NCI-H446 (cell line): ENCODE measurements at places on chromosomes 6 and 20.

GRCh38 chr6:143507358-143508145 lies 4.0 kb downstream of the FUCA2 start:
- DNase-seq: no peak

- no peak for DNase-seq
Observed at GRCh38 chr6:41937861-41938574, 3.6 kb downstream of the CCND3 start.

DNA sequence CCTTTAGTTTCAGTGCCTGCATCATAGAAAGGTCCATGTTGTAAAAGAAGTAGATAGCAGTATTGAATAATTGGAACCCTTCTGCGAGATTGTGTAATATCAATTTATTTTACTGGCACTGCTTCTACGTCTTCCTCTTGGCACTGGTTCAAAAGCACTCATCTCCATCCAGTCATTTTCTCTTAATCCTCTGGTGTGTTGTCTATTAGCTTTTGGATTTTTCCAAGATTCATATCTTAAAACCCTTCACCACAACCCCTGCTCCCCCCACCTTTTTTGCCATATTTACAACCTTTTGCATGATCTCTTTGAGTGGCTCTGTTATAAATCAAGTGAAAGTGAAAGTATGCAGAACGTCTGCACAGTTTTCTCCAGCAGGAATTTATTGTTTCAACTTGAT lies 76.6 kb upstream of the HSF2 start:
- DNase-seq: no peak

DNA sequence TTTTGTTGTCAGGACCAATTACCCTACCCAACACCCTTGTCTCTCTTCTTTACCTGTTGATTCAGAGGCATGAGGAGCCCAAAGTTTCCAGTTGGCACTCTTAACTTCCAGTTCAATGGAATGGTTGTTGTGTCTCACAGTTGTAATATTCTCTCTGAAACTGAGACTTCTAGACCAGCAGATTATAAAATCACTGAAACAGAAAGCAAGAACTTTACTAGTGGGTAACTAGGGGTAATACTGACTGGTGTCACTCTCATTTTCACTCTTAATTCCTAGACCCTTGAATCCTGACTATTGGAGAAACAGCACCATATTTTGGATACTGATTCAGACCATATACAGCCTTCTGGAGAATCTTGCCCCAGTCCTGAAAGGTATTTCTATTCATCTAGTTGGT lies 140.2 kb upstream of the MMS22L start:
- no peak for DNase-seq

DNA sequence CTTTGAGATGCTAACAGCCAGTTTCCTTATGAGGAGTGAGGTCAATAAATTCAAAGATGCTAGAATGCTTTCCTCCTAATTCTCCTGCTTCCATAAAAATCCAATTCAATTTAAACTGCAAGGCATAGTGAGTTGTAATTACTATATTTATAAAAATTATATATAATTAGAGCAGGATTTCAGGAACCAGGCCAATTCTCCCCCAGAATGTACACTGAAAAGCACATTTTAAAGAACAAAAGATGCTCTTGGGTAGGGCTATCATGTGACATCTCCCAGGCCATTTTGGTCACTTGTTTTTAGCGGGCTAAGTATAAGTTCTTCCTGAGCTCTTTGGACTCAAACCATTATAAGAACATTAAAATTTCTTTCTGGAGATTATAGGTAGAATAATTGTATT lies 195.7 kb upstream of the KCNG1 start:
- DNase-seq: no peak

DNA sequence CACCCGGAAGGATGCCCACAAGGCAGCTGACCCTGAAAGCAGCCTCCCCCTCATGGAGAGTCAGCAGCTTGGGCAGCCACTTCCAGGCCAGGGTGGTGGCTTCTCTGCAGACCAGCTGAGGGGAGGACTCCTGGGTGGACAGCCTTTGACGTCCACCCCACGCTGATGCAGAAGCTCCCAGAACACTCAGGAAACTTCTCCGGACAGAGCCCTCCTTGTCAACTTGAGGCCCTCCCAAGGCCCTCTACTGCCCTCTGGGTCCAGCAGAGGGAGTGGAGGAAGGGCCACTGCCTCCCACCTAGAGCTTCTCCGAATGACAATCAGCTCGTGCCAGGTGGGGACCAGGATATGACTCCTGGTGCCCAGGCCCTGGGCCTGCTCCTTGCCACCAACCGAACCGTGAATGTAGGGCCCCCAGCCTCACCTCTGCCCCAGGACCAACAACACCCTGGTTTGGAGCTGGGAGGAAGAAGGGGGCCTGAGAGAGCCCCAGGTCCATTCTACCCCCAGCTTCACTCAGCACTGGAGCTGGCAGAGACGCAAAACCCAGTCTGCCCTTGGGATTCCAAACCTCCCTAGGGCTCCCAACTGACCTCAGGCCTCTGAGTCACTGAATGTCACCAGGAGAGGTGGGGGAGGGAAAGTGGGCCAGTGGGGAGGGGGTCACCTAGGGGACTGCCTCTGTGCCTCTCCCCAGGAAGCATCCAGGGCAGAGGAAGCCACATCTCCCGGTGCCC lies 10.9 kb upstream of the SLC22A7 start:
- DNase-seq: no peak

DNA sequence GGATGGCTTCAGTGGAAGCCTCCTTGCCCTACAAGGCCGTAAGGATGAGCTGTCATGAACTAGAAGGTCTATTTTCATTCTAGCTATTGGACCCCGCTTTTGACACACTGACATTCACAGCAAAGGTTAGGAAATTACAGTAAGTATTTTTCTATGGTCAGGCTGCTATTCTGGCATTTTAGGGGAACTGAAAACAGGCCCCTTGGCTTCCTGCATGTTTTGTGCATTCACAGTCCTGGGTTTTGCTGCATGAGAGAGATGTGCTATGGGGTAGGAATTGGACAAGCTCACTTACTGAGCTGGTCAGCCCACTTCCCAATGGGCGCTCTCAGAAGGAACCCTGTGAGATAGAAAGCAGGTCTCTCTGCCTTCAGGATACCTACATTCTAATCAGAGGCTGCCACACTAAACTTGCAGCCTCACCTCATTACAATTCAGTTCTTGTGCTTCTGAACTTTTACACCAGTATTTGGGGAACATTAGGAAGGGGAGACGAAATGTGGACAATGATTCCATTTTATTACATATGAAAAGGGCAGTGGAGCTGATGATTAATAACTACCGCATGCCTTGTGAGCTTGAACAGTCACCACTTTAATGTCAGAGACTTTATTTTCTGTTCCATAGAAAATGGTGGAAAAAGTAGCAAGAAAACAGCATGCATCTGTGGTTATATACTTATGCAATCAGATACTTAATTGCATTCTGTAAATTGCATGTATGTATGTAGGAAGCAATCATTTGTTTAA lies 86.6 kb upstream of the TAB2 start:
- no peak for DNase-seq

- no peak for DNase-seq
Observed at GRCh38 chr6:125480571-125480970, 178.8 kb upstream of the HDDC2 start.

- no peak for DNase-seq
Observed at GRCh38 chr6:21213492-21213891, 380.1 kb upstream of the SOX4 start.

GRCh38 chr20:1906361-1907051 lies 11.3 kb downstream of the SIRPA start:
- no peak for DNase-seq
